ENCODE measurements at places on chromosomes 6 and 20.

DNA sequence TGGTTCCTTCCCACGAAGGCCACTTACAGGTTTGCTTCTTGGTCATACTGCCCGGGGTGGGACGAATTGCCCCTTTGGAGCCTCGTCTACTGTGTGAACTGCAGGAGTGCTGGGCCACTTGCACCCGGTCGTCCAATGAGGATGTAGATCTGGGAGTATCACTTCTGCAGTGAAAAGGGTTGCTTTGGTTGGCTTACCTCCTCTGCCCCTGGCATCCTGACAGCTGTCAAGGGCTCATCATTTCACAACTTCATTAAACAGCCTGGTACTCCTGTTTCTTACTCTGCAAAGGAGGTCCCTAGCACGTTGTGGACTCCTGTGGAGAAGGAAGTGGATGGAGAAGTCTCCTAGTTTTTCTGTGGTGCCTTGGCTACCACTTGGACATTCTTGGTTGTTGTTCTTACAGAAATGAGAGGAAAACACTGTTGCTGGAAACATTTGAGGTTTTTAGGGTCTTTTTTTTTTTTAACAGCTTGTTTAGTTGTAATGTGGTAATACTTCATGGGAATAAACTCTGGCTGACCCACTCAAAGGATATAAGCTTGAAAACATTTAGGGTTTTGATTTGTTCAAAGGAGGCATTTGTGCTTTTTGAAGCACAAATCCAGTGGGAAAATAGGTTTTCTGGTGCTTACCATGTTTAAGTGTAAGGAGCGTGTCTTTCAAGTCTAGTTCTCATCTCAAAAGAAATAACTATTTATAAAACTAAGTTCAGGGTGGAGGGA lies 60.7 kb downstream of the AKAP12 start:
- no peak for DNase-seq

DNA sequence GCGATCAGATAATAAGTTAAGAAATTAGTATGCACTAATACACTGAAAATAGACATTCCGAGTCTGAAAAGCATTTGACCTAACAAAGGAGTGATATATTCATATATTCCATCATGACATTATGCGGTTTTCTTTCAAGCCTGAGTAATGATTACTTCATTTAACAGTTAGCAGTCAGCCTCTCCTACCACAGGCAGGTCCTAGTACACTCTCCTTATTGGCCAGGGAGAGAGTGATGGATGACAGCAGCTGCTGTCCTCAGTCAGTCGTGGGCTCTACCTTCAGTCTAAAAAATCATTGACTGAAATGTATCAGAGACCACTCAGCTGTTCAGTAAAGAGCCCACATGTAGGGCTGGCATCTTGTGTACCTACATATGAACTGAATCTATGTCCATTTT lies 33.2 kb upstream of the VGLL2 start:
- DNase-seq: no peak

- no peak for DNase-seq
Observed at GRCh38 chr6:167832497-167833395, 6.0 kb downstream of the AFDN start.

- no peak for DNase-seq
Observed at GRCh38 chr6:20747991-20748390, 213.7 kb downstream of the CDKAL1 start.

- DNase-seq: no peak
Observed at GRCh38 chr20:51688600-51689244, 79.5 kb downstream of the ATP9A start.

DNA sequence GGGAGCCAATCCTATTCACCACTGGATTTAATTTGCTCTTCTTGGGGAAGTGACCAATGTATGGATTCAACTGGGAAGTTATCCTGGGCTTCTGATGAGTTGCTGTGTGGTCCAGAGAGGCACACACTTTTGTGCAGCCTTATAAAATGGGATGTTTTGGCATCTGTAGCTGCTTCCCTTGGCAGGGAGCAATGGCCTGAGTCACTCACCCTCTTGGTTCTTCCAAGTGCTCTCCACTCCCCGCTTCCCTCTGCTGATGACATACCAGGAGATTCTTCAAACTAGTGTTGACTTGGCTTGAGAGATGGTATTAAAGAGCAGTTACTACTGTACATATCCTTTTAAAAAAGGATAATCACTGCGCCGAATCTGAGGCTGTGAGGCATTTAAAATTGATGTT lies 105.8 kb downstream of the JARID2 start:
- DNase-seq: no peak

Measured in naive thymus-derived CD4-positive, alpha-beta T cell (primary cell).